ENCODE measurements at places on chromosomes 2 and 18. TPM values are rescaled to one million over a fixed set of nuclear protein-coding genes. Genes with fewer than 3 reads are reported as not detected.

DNA sequence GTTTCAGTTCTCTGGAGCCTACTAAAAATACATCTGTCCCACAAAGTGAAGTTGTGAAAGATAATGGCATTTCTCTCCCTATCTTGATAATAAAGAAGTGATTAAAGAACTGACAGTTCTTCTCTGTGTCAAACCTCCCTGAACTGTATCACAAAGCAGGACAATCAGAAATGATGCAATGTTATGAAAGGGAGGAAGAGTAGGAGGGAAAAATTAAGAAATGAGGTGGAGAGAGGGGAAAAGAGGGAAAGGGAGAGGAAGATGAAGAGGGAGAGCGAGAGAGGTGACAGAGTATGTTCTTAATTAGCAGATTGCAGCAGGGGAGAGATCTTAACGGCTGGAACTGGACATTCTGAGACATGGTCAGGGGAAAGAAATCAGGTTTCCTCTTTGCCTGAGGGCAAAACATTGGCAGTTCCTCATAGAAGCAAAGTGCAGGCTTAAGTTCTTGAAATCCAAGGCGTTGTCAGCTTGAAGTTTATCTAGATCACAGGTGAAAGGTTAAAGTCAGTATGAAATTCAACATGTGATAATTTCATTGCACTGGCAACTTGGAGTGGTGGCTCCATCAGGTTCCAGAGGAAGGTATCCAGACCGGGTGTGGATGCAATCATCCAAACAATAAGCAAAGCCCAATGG is 54.6 kb downstream of the RDH14 start:
- no peak for DNase-seq

Gene NDUFV2
- total RNA-seq, result 360 TPM

DNA sequence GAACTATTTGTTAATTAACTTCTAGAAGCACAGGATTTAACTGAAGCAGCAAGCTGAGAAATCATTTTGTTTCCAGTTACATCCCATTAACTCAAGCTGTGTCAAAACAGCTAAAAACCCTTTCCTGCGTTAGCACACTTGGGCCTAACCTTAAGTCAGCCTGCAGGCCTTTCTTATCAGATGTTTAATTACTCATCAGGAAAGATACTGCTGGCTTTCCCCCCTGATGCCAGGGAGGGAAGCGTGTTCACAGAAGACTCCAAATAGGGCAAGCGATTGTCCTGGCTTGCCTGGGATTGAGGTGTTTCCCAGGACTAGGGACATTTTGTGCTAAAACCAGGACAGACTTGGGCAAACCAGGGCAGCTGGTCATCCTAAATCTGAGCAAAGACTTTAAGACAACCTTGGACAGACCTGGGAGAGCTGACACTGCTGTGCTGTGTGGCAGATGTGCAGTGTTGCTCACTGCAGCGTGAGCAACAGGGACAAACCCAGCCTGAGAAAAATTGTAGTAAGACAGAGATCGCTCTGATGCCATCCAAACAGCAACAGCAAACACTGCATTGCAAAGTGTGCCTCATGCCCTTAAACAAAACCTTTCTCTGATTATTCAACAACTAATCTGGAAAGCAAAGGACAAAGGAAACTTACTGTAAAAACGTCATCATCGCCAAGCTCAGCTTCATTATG is 100.9 kb downstream of the SPRED2 start:
- no peak for DNase-seq

Gene CCDC142
- total RNA-seq, result 26.5 TPM

Gene STEAP3
- total RNA-seq, result 0.19 TPM

DNA sequence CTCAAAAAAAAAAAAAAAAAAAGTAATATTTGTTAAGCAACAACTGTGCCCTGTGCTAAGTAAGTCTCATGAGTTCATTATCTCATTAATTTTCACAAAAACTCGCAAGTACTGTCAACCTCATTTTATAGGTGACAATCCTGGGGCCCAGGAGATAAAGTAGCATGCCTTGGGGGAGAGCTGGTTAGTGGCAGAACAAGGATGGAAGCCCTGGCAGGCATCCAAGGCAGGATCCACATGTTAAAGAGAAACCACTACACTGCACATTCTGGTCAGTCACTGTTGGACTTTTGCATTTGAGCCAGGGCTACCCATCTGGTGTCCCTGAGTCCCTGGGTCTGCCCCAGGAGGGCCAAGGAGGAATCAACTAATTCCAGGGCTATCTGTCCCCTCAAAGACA is 54.6 kb downstream of the ZFP36L2 start:
- no peak for DNase-seq

DNA sequence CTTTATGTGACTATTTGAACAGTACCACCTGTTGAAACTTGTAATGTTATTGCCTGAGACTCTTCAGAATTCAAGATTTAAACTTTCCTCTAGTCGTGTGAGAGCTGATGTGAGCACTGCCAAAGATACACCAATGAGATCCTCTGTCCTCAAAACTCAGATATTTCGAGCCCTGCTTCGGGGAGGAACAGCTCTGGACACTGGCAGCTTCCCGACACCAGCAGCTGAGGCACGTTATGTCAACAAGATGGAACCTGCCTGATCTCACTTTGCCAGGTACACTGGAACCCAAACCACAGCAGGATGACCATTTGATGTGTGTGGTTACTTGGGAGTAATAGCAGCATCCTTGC is 319.9 kb upstream of the RBMS1 start:
- no peak for DNase-seq

Gene CNTNAP5
- total RNA-seq, result not detected

DNA sequence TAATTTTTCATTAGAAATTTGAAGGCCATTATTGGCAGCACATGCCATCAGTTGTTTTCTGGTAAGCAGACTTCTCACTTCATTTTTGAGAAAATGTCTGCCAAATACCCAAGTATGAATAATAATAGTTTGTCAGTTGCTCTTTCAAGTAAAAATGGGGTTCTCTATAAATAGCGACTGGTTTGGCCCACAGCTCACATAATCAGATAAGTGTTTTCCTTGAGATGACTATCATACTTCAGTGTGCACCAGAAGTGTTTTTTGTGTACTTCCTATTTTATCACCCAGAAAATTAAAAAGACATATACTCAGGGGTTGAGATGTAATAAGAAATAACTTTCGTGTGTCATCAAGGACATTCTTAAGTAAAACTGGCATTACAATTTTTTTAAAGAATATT is 147.1 kb downstream of the PHLPP1 start:
- no peak for DNase-seq

Gene RAB11FIP5
- total RNA-seq, result 13.4 TPM

Gene FSIP2
- 0.21 TPM for total RNA-seq

DNA sequence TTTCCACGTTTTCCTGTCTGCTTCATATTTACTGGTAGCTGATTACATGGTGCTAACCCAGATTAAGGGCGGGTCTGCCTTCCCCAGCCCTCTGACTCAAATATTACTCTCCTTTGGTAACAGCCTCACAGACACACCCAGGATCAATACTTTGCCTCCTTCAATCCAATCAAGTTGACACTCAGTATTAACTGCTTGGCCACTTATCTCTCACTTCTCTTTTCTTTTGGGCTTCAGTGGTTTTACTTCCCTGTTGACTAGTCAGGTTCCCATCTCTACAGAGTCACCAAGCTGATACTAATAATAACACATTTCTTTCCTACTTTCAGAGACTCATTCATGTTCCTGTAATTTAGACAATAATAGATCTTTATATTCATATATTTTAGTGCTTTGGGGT is 302.2 kb upstream of the MAP2 start:
- DNase-seq, result no peak

Gene POTEF
- total RNA-seq, result not detected

Data from activated CD4-positive, alpha-beta T cell treated with anti-CD3 and anti-CD28 coated beads, Interleukin-2, amount 10 ng/mL, durations not matched to agents 24 days and 14 days (primary cell).